Right forelimb (tissue), 1 donor: ENCODE measurements at places on chromosomes 5 and 9.

DNA sequence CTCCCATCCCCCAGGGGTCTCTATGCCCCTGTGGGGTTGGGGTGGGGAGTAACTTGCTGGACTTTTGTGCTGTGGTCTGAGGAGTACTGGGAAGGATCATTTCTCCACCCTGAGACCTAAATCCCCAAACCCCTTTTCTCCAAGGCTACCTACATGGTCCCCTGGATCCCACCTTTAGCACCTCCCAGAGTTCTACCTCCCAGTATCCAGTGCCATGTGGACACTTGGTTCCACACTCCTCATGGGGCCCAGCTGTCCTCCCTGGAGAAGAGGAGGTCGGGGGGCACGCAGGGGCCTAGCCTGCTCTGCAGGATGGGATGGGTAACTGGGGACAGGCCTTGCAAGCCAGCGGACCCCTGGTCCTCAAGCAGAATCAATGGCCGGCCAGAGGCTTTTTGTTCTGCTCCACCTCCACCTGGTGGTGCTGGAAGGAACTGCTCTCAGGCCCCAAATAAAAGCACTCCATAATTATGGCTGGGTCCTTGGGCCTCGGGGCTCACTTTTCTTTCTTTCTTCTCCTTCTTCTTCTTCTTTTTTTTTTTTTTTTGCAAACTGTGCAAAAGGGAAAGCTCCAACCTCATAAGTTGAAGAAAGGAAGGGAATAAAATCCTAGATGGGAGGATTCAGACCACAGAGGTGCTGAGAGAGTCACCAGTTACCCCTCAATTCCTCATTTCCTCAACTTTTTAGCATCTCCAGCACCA is 68.4 kb downstream of the PSD2 start:
- DNase-seq: peak; percentile 81

GRCh38 chr9:85553475-85553874 is 188.3 kb downstream of the AGTPBP1 start:
- no peak for DNase-seq

GRCh38 chr5:180315762-180316212 is 23.9 kb upstream of the MAPK9 start:
- peak; percentile 67 for DNase-seq

- DNase-seq: no peak
Observed at GRCh38 chr9:112849363-112849922, 41.2 kb downstream of the SLC46A2 start.

GRCh38 chr5:152046361-152046760 is 121.7 kb upstream of the GLRA1 start:
- DNase-seq: no peak

GRCh38 chr5:534743-535671 is 10.8 kb upstream of the SLC9A3 start:
- DNase-seq: no peak

- peak; percentile 88 for DNase-seq
Observed at GRCh38 chr9:88991066-88992034, at the start of gene S1PR3. S1PR3 (plus strand) TSS chr9:88991468; CDS start chr9:89001201, 9,733 bp downstream.

DNA sequence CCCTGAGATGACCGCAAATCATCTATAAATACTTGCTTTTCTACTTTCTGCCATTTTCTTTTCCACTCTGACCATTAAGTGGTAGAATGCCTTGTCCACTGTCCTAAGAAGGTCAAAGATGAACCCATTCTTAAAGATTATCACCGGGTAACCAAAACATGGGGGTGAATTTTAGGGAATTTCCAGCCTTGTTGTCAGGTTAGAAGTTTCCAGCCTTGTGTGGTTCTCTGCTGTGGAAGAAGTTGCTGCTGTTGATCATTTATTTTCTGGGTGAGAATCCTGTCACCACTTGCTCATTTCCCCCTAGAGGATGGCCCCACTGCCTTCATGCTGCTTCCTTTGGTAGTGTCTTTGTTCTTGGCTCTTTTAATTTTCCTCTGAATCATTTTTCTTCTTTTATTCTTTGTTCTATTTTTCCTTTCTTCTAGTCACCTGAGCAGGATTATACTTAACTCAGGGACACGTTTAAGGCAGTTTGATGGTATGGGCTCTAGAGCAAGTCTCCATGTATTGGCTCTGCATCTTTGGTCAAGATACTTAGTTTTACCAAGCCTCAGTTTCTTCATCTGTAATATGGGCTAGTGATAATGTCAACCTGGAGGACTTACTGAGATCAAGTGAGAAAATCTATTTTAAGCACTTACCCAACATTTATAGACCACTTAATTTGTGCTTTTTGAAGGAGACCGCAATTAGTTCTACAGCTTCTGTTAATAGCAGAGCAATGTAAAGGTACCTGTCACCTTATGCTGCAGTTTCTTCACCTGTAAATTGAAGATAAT is 266.2 kb downstream of the ARHGAP26 start:
- DNase-seq: no peak
